B cell (primary cell): ENCODE measurements at places on chromosomes 13 and 19.

DNA sequence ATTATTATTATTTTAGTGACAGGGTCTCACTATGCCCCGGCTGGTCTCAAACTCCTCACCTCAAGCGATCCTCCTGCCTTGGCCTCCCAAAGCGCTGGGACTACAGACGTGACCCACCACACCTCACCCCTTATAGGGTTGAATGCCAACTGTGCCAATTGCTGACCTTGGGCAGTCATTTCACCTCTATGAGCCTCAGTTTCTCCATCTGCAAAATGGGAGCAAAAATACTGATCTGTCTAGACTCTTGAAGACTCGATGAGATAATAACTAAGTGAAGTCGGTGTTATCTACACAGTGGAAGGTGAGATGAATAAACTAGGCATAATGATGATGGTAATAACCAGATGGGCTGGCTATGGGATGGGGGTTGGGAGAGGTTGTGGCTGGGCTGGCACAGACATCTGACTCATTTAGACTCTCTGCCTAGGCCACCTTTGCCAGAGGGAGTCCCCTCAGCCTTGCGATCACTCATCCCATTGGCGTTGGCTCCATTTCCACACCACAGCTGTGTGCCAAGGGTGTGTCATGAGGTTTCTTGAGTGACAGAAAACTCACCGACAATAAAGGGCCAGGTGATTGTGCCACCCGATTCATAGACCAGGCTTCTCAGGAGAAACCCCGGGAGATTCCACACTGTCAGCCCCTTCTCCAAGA lies at the start of gene CASP14:
CASP14 (plus strand) TSS at position 596 of the 657 bp plus-strand sequence. CDS start 2,772 bp downstream, outside the sequence.
- no peaks in the 10 kb centered on the region for H3K27me3 ChIP-seq
- H3K4me1 ChIP-seq: no peaks in the 10 kb centered on the region
- DNase-seq: no peak
- no peaks in the 10 kb centered on the region for H3K36me3 ChIP-seq

DNA sequence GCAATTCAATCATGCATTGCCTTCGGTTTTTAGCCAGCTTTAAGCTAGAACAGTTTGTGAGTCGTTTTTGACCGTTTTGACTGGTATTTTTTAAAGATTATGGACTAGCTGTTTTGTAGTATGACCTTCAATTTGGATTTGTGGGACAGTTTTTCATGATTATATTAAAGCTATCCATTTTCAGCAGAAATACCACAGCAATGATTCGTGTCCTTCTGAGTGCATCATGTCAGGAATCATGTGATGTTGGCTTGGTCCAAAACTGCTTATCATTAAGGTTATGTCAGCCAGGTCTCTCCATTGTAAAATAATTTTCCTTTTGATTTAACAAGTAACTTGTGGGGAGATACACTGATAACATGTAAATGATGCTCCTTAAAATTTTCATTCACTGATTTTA lies 229.0 kb downstream of the POSTN start:
- no peaks in the 10 kb centered on the region for H3K4me1 ChIP-seq
- H3K36me3 ChIP-seq: no peaks in the 10 kb centered on the region
- H3K27ac ChIP-seq: no peak overlapping the region
- H3K27me3 ChIP-seq: no peaks in the 10 kb centered on the region

- no peaks in the 10 kb centered on the region for H3K4me1 ChIP-seq
- no peaks in the 10 kb centered on the region for H3K36me3 ChIP-seq
- no peak overlapping the region for H3K27ac ChIP-seq
- no peak overlapping the region for H3K4me3 ChIP-seq
- no peak for DNase-seq
These were observed 545.2 kb downstream of the IRS2 start for GRCh38 chr13:109241160-109241559.

DNA sequence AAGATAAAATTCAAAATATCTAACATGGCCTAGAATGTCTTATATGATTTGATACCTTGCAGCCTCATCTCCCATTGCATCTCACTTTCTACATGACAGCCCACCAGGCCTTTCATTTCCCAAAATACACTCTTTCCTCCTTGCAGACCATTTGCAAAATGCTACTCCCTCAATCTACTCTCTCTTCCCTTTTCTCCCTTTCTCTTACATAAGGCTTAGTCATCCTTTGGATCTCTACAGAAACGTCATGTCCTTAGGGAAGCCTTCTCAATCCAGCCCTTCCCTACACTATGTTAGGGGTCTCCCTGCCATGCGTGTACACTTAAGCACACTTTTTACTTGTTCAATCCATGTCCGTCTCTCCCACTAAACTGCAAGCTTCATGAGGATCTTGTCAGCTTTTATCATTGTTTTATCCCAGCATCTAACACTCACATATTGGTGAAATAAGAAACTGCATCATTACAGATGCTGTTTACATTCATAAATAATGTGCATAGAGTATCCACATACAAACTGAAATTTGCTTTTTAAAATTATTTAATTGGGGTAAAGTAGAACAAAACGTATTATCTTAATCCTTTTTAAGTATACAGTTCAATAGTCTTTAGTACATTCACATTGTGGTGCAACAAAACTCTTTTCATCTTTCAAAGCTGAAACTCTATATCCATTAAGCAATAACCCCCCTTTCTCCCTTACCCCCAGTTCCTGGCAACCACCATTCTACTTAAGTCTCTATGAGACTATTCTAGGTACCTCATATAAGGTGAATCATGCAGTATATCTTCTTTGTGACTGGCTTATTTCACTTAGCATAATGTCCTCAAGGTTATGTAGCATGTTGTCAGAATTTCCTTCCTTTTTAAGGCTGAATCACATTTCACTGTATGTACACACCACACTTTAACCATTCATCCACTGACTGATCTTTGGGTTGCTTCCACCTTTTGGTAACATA lies 11.5 kb upstream of the WBP4 start:
- no peaks in the 10 kb centered on the region for H3K36me3 ChIP-seq
- peaks cover 32% of the 10 kb centered on the region for H3K4me1 ChIP-seq
- no peak for DNase-seq
- H3K27me3 ChIP-seq: no peaks in the 10 kb centered on the region
- H3K4me3 ChIP-seq: no peak overlapping the region

DNA sequence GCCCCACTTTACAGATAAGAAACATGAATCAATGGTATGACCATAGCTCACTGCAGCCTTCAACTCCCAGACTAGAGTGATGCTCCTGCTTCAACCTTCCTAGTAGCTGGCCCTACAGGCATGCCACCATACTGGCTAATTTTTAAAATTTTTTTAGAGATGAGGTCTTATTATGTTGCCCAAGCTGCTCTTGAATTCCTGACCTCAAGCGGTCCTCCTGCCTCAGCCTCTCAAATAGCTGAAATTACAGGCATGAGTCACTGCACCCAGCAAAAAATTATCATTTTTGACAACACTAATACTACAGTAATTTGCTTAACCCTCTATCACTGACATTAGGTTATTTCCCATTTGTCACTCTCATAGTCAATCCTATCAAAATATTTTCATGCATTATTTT lies 14.7 kb downstream of the CAB39L start:
- DNase-seq: no peak
- no peak overlapping the region for H3K4me3 ChIP-seq
- H3K27me3 ChIP-seq: no peaks in the 10 kb centered on the region
- peaks cover 5% of the 10 kb centered on the region for H3K36me3 ChIP-seq
- no peaks in the 10 kb centered on the region for H3K4me1 ChIP-seq

- DNase-seq: no peak
- H3K4me1 ChIP-seq: no peaks in the 10 kb centered on the region
- H3K36me3 ChIP-seq: no peaks in the 10 kb centered on the region
- H3K27me3 ChIP-seq: no peaks in the 10 kb centered on the region
- H3K27ac ChIP-seq: no peak overlapping the region
These were observed 49.9 kb downstream of the SOX21 start for GRCh38 chr13:94662274-94662945.

GRCh38 chr19:40155749-40156265 lies 35.4 kb upstream of the MAP3K10 start:
- H3K27me3 ChIP-seq: no peaks in the 10 kb centered on the region
- no peaks in the 10 kb centered on the region for H3K36me3 ChIP-seq
- no peak for DNase-seq
- H3K4me3 ChIP-seq: no peak overlapping the region

- H3K27me3 ChIP-seq: no peaks in the 10 kb centered on the region
- H3K27ac ChIP-seq: no peak overlapping the region
- no peak overlapping the region for H3K4me3 ChIP-seq
These were observed 3.4 kb downstream of the HMG20B start for GRCh38 chr19:3575949-3576673.

DNA sequence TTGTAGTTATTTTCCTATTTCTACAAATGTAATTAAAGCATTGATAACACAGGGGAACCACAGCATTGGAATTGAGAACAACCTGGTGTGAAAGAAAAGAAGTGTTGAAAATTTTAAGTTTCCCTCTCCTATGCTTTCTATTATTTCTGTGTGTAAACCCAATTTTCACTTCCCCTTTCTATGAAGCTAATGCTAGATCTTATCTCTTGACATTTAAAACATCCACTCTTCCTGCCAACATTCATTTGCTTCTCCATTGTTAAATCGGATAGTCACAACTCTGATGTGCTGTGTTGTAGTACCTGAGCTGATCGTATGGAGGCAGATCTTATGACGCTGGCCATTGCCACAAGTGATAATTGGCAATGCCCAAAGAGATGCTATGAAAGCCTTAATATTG lies 203.0 kb downstream of the ITGBL1 start:
- H3K27me3 ChIP-seq: no peaks in the 10 kb centered on the region
- peak; percentile 7 for DNase-seq
- no peak overlapping the region for H3K4me3 ChIP-seq
- no peaks in the 10 kb centered on the region for H3K36me3 ChIP-seq
- no peak overlapping the region for H3K27ac ChIP-seq

- H3K27me3 ChIP-seq: no peaks in the 10 kb centered on the region
- peaks cover 40% of the 10 kb centered on the region for H3K36me3 ChIP-seq
- no peak overlapping the region for H3K4me3 ChIP-seq
- no peak for DNase-seq
These were observed 2.7 kb downstream of the CALM3 start for GRCh38 chr19:46603752-46604231.

- H3K27me3 ChIP-seq: peaks cover 6% of the 10 kb centered on the region
- DNase-seq: no peak
- no peaks in the 10 kb centered on the region for H3K36me3 ChIP-seq
- no peak overlapping the region for H3K27ac ChIP-seq
- H3K4me3 ChIP-seq: no peak overlapping the region
These were observed 28.4 kb upstream of the ATP12A start for GRCh38 chr13:24651718-24652345.

GRCh38 chr19:5600797-5601196 lies 21.8 kb downstream of the SAFB2 start:
- no peak overlapping the region for H3K27ac ChIP-seq
- H3K27me3 ChIP-seq: no peaks in the 10 kb centered on the region
- H3K4me3 ChIP-seq: no peak overlapping the region
- H3K36me3 ChIP-seq: peaks cover 9% of the 10 kb centered on the region

DNA sequence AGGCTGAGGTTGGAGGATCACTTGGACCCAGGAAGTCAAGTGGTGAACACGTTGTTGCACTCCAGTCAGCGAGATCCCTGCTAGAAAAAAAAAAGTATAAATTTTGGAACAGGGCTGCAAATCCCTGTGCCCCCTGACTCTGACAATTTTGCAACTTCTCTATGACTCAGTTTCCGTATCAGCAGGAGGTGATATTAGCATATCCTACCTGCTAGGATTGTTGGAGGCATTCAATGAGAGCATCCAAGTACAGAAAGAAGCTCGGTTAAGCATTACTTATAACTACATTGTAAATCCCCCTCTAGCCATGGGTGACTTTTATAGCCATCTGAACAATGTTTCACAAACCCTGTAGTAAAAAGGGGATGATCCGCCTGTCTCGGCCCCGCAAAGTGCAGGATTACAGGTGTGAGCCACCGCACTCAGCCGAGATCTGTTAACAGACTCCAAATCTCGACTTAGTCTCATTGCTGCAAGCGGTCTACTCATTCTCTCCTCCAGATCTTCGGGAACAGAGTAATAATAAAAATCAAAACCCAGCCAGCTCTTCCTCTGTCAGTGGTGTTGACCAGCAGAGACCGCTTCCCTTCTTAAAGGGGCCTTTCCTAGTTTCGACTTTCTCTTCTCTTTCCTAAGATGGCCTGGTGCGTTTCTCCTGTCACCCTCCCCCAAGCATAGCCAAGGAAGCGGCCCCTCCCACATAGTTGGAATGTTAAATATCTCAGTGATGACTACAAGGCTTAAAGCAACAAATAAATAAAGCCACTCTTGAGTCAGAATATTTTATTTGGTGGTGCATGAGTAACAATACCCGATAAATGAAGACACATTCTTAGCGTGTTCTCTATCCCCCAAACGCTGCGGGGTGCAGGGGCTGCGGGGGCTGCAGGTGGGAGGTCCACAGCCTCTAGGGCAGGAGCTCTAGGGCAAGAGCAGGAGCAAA lies 10.3 kb upstream of the BICRA start:
- no peak overlapping the region for H3K27ac ChIP-seq
- H3K36me3 ChIP-seq: no peaks in the 10 kb centered on the region
- H3K4me1 ChIP-seq: peaks cover 12% of the 10 kb centered on the region

DNA sequence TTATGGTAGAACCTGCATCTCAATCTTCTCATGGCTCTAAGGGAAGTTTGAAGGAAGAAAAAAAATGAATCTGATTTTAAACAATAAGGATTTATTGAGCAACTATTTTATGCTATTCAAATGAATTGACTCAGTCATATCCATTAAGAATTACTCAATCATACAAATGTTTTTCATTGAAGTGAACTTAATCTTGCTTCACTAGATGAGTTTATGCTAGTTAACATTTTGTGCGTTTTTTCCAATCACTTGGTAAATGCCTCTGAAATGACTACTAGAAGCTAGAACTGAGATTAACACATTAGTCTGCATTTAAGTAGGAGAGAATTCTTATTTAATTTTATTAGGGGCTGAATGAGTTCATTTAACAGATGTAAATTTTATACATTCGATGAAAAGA lies 25.2 kb downstream of the RXFP2 start:
- H3K4me1 ChIP-seq: no peaks in the 10 kb centered on the region
- no peak overlapping the region for H3K27ac ChIP-seq
- no peaks in the 10 kb centered on the region for H3K36me3 ChIP-seq
- H3K4me3 ChIP-seq: no peak overlapping the region
- no peak for DNase-seq
- no peaks in the 10 kb centered on the region for H3K27me3 ChIP-seq

GRCh38 chr13:75802161-75802560 lies 166.0 kb downstream of the LMO7 start:
- H3K4me1 ChIP-seq: peaks cover 4% of the 10 kb centered on the region
- H3K27me3 ChIP-seq: no peaks in the 10 kb centered on the region
- H3K36me3 ChIP-seq: peaks cover 2% of the 10 kb centered on the region
- no peak for DNase-seq

GRCh38 chr13:59346999-59347723 lies 816.6 kb downstream of the DIAPH3 start:
- no peak overlapping the region for H3K27ac ChIP-seq
- no peaks in the 10 kb centered on the region for H3K27me3 ChIP-seq
- no peak overlapping the region for H3K4me3 ChIP-seq
- no peaks in the 10 kb centered on the region for H3K4me1 ChIP-seq
- H3K36me3 ChIP-seq: no peaks in the 10 kb centered on the region
